Myometrial cell (primary cell): ENCODE measurements at places on chromosomes 7 and 10. TPM values are rescaled to one million over a fixed set of nuclear protein-coding genes. Genes with fewer than 3 reads are reported as not detected.

The AOC1 gene
- not detected in 2 replicates for total RNA-seq

The OR6B1 gene
- not detected in 2 replicates for total RNA-seq

The CXCL12 gene
- 76.7 and 93.0 TPM in 2 replicates for total RNA-seq

The ZNF503 gene
- 8.1 and 12.4 TPM in 2 replicates for total RNA-seq

The PRSS2 gene
- total RNA-seq: not detected in 2 replicates

The ADRA2A gene
- total RNA-seq: not detected in 2 replicates

The OPN1SW gene
- not detected in 2 replicates for total RNA-seq
